ENCODE measurements at places on chromosomes 13 and 19.
A peak's percentile ranks its signal among the peaks of the same experiment; 100 is the strongest.

- DNase-seq: no peak
Measured at GRCh38 chr13:94119360-94119936, 360.0 kb downstream of the DCT start.

DNA sequence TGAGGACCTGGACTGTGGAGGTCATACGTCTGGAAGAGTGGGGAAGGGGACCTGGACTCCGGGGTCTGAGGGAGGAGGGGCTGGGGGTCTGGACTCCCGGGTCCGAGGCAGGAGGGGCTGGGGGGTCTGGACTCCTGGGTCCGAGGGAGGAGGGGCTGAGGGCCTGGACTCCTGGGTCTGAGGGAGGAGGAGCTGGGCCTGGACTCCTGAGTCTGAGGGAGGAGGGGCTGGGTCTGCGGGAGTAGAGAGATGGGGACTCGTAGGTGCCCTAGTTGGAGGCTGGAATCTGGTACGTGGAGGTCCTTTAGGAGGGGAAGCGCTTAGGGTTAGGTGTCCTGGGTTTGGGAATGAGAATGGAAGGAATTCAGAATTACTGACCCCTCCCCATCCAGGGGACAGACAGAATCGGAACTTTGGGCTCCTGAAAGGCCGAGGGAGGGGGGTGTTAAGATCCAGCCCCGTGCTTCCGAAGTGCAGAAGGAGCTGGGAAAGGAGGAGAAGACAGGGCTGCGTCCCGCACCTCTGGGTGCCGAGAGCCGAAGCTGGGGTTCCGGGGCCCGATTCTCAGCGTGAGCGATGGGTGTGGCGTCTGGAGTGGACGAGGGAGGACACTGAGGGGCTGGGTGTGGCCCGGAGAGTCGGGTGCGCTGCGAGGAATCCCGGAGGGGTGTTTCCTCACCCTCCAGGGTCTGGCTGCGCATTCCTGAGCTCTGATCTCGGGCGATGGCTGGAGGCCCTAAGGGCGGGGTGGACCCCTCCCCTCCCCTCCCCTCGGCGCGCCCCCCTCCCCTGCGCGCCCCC lies 608 bp downstream of the MYADM start:
- no peak for DNase-seq

DNA sequence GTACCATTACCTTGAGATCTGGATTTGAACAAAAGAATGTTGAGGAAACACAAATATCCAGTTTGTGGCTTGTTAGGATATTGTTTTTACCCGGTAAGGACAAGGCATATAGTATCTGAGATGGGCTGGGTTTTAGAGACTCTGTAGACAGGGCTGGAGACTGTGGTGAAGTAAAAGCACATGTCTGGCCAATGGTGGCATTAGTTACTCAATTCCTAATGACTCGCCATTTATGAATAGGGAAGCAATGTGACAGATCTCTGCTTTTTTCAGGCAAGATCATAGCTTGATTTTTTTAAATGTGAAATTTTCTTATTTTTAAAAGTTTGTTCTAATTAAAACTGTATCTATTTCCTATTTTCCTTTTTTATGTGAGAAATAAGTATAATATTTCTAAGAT lies 371.1 kb upstream of the SPRY2 start:
- DNase-seq: no peak

- DNase-seq: peak; percentile 47
Measured at GRCh38 chr19:12840091-12841079, 2.1 kb downstream of the MAST1 start.
